ENCODE measurements at places on chromosomes 4 and X. TPM values are rescaled to one million over a fixed set of nuclear protein-coding genes. Genes with fewer than 3 reads are reported as not detected.
A peak's percentile ranks its signal among the peaks of the same experiment; 100 is the strongest.

Gene GPRASP2
- total RNA-seq = 22.4 TPM

- no peak for DNase-seq
These were observed 34.9 kb upstream of the SH3RF1 start for GRCh38 chr4:169305651-169306050.

DNA sequence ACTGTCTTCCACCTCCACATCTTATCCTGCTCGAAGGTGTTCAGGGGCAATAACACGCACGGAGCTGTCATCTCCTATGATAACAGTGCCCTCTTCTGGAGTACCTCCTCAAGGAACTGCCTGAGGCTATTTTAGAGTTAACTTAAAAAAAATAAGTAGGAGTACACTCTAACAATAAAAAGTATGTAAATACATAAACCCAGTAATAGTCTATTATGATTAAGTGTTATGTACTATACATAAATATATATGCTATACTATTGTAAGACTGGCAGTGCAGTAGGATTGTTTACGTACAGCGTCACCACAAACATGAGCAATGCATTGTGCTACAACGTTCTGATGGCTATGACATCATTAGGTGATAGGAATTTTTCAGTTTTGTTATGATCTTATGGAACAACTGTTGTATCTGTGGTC is 34.5 kb upstream of the TLR2 start:
- peak; percentile 68 for DNase-seq

DNA sequence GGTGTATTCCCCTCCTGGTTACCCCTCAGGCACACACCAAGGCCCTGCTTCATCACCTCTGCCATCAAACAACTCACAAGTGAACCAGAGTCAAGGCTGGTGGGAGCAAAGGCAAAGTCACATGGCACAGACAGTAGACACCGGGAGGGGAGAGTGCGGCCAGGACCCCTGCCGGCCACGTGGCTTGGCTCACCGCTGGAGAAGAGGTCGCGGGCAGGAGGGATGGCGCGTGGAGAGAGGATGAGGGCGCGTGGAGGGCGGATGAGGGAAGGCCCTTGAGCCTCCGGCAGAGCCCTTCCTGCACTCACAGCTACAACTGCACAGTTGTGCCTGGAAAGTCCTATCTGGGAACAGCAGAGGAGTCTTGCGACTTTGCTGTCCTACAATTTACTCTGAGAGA is 104.2 kb upstream of the ADRA2C start:
- no peak for DNase-seq

DNA sequence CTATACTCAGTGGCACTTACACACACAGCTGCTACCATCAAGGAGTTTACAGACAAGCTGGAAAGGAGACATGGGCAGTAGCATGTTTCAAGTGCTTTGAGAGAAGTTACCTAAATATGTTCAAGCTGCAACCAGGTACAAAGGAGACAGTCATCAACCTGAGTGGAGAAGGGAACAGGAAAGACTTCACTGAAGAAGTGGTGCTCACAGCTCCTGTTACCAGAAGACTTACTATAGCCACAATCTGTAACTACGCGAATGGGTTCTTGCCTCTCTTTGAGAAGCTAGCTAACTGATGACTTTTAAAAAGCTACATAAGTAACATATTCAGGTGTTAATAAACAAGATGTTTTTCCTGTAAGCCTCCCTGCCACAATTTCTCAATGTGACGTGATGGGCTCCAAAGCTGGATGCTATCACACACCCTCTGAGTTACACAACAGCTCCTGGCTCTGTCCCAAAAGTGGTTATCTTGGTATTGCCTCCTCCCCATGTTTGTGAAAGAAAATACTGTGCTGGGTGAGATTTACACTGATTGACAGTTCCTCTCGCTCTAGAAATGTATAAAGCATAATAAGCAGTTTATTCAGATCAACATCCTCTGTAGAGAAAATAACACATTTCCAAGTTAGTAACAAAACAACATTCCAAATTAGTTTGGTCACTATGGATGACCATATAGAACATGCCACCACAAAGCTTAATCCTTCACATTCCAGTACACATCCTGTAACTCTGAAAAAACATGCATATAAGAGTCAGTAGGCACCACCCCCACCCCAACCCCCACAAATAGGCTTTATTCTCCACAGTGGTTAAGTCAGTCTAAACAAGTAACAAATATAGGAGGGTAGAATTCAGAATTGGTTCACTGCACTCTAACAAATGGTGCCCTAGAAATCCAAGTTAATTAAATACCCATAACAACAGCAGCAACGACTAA is 81.8 kb downstream of the FRYL start:
- DNase-seq = no peak

GRCh38 chrX:116493271-116493670 is 30.5 kb upstream of the CT83 start:
- no peak for DNase-seq

Gene SLC9B1
- total RNA-seq = 0.62 TPM

GRCh38 chrX:3094261-3094660 is 53.0 kb downstream of the ARSF start:
- DNase-seq = no peak

DNA sequence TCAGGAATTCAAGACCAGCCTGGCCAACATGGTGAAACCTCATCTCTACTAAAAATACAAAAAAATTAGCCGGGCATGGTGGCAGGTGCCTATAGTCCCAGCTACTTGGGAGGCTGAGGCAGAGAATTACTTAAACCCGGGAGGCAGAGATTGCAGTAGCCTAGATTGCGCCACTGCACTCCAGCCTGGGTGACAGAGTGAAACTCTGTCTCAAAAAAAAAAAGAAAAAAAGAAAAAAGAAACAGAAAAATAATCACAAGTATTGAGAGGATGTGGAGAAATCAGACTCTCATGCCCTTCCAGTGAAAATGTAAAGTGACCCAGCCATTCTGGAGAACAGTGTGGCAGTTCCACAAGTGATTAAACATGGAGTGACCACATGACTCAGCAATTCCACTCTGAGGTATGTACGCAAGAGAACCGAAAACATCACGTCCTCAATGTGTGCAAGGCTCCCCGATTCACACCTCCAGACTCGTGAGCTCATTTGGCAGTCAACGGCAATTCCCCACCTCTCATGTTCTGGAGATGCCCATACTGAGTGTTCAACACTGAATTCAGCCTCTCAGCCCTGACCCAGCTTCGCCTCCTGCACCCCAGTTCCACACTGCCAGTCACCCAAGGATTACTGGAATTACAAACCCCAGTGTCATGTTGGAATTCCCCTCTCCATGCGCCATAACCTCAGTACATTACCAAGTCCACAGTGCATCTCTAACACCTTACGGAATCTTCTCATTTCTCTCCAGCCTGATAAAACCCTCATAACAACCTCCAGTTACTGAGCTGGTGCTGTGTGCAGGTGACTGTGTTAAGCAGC is 21.1 kb downstream of the ACOX3 start:
- no peak for DNase-seq

DNA sequence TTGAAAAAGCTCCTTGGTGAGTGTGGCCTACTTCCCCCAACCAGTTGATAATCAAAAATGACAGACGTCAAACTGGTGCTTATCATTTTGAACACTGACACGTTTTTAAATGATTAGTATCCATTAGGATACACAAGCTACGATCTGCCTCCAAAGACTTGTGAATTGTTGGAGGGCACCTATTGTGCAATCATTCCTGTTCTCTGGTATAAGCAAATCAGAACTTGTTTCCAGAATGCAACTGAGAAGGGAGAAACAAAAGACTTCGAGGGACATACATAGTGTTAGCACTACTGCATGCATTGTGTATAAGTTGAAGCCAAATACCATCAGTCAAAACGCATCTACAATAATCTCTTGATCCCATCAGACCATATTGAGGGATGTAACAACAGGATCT is 11.6 kb downstream of the NPY2R start:
- DNase-seq = no peak

DNA sequence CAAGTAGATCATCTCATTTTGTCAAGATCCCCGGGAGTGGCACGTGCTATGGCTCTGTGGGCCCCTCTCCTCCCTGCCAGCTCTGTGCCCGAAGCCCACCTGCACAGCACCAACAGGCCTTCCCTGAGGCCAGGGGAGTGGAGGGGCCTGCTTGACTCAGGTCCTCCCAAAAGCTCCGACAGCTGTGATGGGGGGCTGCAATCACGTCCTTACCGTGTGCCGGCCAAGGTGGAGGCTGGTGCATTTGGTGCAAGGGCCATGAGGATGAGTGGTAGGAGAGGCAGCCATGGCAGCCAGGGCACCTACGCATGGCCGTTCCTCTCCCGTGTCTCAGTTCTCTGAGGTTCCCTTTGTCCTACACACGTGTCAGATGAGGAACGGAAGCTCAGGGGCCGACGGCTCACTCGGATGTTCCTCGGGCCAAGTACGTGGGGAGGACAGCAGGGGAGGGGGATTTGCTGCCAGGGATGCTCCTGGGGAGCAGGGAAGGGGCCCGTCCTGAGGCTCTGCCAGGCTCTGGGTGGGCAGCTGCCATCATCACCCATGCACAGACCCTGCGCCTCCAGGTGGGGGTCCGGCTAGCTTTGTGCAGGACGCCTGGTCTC is 95.8 kb downstream of the HMX1 start:
- no peak for DNase-seq

Gene DCAF12L2
- 1.9 TPM for total RNA-seq

GRCh38 chrX:143940119-143940518 is 56.2 kb downstream of the UBE2NL start:
- DNase-seq = no peak

Gene FMR1NB
- total RNA-seq = not detected

GRCh38 chr4:139030614-139031235 is 15.1 kb downstream of the NOCT start:
- DNase-seq = peak; percentile 92
